ENCODE measurements at places on chromosomes 5 and 9.

DNA sequence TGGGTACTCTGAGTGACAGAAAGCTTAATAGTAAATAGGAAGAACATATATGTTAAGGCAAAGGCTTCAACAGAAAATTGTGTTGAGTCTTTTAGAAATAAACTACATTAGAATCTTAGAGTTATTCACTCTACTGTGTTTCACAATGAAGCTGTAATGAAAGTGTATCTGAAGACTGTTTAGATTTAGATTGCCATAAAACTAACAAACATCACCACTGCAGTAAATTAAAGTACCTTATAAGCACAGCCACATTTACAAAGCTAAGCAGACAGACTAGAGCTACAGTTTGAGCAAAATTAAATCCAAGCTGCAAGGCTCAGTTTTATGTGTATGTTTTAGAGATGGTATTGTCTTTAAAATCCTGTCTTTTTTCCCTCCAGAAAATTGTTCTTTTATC lies 172.4 kb downstream of the PBX3 start:
- DNase-seq = no peak

DNA sequence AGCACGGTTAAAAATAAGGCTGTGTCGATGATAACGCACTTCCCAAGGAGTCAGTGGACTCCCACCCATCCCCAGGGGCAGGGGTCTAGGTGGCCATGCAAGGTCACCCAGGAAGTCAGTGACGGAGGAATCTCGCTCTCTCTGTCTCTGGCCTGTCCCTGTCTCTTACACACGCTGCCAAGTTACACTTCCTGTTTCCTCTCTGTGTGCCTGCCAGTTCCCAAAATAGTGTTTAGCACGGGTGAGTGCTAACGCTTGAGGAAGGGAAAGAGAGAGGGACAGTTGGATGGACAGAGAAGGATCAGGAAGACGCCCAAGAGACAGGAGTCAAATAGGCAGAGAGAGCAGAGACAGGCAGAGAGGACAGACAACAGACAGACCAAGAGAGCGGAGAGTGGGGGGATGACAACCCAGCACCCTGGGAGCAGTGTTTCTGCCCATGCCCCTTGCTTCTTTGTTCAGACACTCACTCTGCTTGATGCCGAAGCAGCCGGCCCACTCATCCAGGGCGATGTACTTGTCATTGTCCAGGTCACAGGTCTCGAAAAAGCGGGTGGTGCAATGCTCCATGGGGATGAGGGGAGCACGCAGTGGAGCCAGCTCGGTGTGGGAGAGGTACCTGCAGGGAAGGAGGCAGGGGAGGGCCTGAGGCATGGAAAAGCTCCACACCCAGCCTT lies 23.0 kb downstream of the SPARC start:
- no peak for DNase-seq

GRCh38 chr5:153594785-153595184 lies 104.3 kb downstream of the GRIA1 start:
- no peak for DNase-seq

GRCh38 chr5:178551059-178551458 lies 39.1 kb downstream of the COL23A1 start:
- no peak for DNase-seq

DNA sequence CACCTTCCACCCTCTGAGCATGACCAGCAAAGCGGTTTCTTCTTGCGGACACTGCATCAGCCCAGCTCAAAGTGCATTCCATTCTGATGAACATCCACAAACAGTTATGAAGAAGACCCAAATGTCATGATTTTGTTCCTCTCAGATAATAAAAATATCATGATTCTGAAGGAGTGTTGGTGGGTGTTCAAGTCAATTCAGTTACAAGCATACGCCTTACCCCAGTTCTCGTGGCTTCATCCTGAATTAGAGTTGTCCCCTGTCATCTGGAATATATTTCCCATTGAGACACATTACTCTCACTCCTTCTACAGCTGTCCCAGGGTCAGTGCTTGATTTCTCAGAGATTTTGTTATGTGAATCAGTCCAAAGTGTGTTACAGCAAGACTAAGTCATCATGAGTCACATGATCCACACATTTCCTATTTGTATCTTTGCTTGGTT lies 325.4 kb downstream of the RFX3 start:
- no peak for DNase-seq

DNA sequence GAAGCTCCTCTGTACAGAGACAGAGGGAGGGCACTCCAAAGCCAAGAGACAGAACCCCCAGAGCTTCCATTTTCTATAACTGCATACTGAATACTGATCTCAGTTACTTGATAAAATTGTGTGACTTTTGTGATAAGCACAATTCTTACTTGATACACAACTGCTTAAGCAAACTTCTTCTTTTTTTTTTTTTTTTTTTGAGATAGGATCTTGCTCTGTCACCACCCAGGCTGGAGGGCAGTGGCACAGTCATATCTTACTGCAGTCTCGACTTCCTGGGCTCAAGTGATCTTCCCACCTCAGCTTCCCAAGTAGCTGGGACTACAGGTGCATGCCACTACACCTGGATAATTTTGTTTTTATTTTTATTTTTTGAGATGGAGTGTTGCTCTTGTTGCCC lies 252.1 kb upstream of the ZNF608 start:
- no peak for DNase-seq

- no peak for DNase-seq
Observed at GRCh38 chr9:81125446-81126092, 563.8 kb downstream of the TLE1 start.

DNA sequence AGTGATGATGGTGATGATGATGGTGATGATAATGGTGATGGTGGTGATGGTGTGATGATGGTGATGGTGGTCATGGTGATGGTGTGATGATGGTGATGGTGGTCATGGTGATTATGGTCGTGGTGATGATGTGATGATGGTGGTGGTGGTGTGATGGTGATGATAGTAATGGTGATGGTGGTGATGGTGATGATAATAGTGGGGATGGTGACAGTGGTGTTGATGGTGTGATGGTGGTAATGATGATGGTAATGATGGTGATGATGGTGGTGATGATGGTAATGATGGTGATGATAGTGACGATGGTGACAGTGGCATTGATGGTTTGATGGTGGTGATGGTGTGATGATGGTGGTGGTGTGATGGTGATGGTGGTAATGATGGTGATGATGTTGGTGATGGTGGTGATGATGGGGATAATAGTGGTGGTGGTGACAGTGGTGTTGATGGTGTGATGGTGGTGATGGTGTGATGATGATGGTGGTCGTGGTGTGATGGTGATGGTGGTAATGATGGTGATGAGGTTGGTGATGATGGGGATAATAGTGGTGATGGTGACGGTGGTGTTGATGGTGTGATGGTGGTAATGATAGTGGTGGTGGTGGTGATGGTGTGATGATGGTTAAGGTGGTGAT lies 6.5 kb downstream of the STKLD1 start:
- no peak for DNase-seq

- DNase-seq = no peak
Observed at GRCh38 chr9:95018099-95018936, 291.8 kb downstream of the AOPEP start.

DNA sequence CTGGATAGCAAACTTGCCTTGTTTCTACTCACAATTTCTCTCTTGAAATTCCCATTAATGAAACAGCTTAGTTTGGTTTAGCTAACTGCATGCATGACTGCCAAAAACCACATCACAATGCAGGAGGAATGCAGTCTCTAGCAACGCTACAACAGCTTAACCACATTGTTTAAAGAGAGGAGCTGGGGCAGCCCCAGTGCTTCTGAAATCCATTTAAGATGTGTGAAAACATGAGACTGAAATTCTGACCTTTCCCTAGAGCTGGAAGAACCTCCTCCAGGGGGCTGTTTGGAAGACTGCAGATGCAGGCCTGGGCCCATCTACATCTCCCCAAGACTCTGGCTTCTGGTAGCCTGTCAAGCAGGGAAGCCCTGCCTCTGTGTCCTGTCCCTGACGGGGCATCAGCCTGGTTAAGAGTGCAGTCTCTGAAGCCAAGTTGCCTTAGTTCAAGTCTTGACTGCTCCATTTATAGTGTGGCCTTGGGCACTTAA lies 157.1 kb downstream of the ZNF462 start:
- no peak for DNase-seq

- DNase-seq = no peak
Observed at GRCh38 chr5:168216989-168217388, 74.5 kb upstream of the WWC1 start.

GRCh38 chr5:68817632-68818031 lies 276.2 kb upstream of the SLC30A5 start:
- DNase-seq = no peak

DNA sequence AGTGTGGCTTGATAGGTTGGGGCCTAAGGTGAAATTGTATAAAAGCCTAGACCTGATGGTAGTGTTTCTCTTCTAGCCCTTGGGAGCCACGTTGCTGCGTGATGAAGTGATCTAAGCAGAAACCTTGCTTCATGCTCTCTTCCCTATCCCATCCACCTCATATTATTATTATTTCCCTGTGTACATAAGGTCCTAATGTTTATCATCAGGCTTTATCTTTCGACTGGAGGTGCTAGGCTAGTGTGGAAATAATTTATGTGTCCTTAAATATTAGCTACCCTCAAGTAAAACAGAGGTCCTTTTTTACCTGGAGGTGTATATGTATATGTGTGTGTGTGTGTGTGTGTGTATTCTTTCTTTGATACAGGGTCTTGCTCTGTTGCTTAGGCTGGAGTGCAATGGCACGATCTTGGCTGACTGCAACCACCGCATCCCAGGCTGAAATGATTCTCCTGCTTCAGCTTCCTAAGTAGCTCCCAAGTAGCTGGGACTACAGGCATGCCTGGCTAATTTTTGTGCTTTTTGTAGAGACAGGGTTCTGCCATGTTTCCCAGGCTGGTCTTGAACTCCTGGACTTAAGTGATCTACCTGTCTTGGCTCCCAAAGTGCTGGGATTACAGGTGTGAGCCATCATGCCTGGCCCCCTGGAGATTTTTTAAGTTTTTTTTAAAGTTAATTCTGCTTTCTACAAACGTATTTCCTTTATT lies 3.7 kb downstream of the UGCG start:
- no peak for DNase-seq

DNA sequence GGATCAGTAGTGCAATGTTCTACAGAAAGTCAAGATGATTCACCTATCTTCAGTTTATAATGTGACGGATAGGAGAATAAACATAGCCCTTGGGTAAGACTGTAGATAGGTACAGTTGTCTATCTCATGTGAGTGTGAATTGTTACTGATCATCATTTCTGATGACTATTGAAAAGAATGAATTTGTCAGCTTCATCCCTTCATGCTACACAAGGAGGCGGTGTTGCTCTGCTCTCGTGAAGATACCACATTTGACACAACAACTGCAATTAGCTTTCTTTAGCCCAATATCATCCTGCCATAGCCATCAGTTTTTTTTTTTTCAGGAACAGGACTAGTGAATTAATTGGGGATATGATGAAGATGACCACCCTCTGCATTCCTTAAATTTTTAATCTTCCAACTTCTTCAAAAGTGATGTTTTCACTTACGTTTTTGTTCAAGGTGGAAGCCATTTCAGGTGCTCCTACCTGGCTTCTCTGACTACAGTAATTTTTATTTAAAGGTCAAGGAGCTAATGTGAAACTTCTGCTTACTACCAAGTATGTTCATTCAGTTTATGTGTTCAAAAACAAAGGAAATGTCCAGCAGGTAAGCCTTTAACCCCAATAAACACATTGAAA lies 152.9 kb upstream of the MOCS2 start:
- DNase-seq = no peak

GRCh38 chr5:164746723-164747122 lies 1241.3 kb downstream of the MAT2B start:
- DNase-seq = no peak

DNA sequence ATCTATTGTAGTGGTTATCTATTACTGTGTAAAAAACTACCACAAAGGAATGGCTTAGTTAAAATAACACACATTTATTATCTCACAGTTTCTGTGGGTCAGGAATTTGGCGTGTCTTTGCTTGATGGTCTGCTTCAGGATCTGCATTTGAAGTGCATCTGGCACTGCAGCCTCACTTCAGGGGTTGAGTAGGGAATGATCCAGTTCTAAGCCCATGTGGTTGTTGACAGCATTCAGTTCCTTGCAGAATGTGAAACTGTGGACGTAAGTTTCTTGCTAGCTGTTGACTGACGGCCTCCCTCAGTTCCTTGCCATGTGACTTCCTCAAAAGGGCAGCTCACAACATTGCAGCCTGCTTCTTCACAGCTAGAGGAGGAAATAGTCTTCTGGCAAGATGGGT lies 2.1 kb upstream of the OGN start:
- no peak for DNase-seq

DNA sequence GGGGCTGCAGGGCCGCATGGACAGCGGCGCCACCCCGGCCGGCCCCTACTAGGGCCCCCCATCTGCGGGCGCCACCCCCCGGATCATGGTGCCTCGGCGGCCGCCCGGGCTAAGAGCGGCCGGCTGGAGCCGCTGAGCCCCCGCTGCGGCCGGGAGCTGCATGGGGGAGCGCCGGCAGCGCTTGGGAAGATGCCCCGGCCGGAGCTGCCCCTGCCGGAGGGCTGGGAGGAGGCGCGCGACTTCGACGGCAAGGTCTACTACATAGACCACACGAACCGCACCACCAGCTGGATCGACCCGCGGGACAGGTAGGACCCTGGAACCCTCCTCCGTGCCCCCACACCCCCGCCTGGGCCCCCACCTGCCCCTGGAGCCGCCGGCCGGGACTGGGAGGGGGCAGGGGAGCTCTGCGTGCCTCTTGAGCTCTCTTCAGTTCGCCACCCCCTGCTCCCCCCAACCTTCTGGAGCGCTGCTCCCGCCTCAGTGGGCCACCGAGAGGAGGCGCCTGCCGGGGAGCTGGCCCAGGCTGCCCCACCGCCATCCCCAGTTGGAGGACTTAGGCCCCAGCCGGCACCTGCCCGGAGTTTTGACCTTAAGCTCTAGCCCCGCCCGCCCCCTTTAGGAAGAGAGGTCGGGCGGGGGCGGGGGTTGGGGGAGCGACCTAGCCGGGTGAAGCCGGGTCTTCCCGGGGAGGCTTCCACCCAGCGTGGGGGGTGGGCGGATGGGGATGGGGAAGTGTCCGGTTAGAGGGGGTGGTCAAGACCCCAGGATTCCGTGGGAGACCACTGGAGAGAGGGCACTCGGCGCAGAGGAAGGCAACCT lies 730 bp downstream of the WWC1 start:
- DNase-seq = no peak

DNA sequence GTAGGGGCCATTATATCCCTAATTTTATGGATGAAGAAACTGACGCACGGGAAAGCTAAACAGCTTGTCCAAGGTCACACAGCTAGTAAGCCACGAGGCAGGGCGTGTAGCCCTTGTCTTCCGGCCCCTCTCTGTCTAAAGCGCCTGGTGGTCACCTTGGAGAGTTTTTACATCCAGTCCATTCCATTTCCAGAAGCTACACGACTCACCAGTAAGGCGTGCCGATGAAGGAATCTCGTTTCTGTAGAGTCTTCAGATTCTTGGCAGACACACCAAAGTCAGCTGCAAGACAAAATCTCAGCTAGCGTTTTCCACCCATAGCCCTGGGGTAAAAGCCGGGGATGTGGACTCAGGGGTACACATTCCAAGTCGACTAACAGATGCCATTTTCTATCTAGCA lies 80.5 kb downstream of the STK10 start:
- DNase-seq = no peak

GRCh38 chr5:66694036-66694435 lies 97.8 kb downstream of the MAST4 start:
- no peak for DNase-seq

GRCh38 chr9:13264788-13265187 lies 14.7 kb downstream of the MPDZ start:
- no peak for DNase-seq
